SW480 (cell line): ENCODE measurements at places on chromosomes 2 and 18.

- DNase-seq: no peak
Measured at GRCh38 chr18:74073957-74074667, 73.5 kb downstream of the FBXO15 start.

GRCh38 chr2:176552501-176553135, 283.4 kb downstream of the MTX2 start:
- DNase-seq: no peak

DNA sequence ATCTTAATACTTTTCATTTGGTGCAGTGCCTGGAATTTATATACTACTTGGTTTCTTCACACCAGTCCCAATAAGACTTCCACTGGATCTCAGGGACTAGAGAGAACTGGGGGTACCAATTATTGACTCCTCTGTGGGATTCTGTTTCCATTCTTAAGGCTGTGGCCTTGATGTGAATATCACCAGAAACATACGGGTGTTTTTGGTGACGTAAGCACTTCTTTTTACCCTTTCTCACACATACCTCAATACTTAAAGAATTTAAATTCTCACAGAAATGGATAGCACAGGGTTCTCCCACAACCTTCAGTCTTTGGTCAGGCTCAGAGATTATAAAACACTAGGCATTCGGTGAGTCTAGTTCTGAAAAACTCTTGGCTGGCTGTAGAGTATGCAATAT, 84.1 kb downstream of the SUCLG1 start:
- no peak for DNase-seq

- peak; percentile 20 for DNase-seq
Measured at GRCh38 chr2:149329068-149329467, 1.3 kb upstream of the LYPD6 start.

DNA sequence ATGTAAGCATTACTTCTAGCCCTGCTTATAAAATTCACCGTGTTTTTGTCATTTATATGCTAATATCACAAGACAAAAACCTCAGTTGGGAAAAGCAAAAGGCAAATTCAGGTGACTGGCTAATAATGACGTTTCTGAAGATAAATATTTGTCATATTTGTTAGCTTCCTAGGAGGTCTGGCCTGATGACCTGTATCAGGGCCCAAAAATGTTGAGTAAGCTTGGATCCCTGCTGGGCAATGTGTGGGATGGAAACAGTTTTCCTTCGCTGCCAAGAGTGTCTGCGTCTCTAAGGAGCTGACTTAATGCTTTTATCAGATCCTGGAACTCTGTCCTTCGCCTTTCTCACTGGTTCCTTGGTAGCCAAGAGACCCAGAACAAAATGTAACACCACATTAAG, 230.1 kb upstream of the PXDN start:
- DNase-seq: no peak

GRCh38 chr2:196131949-196132925, 39.1 kb downstream of the STK17B start:
- no peak for DNase-seq

DNA sequence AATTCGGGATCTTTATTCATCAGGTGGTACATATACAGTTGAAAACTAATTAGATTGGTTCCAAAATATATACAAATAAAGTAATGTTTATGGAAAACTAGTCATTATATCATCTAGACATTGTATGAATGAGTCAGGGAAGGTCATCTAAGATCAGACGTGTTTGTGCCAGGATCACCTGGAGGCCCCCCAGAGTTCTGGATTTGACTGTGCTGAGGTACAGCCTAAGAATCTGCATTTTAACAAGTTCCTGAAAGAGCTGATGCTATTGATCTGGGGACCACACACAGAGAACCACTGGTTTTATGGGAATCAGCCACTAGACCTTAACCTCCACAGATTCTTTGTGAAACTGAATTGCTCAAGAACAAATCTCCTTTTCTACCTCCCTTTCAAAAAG, 43.2 kb downstream of the PARD6G start:
- DNase-seq: no peak

DNA sequence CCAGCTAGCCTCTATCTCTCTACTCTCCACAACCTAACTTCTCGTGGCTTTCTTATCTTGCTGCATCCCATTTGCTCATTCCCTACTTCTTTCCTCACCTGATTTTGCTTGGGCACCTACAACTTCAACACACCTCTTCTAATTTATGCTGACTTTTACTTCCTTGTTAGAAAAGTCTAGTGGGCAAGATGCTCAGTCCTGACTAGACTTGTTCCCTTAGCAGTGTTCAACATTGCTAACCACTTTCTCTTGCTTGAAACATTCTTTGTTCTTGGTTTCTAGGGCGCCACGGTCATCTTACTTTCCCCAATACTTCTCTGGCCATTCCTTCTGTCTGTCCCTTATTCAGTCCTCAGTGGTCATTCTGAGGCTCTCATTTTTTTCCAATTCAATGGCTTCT, 454.7 kb upstream of the CWC22 start:
- no peak for DNase-seq

- DNase-seq: no peak
Measured at GRCh38 chr2:191699341-191699945, 21.5 kb downstream of the NABP1 start.

GRCh38 chr18:58132595-58133261, 88.7 kb downstream of the NEDD4L start:
- DNase-seq: no peak
